ENCODE measurements at places on chromosomes 6 and 20.

GRCh38 chr6:169933839-169934698, 182.6 kb downstream of the ERMARD start:
- no peak for DNase-seq

- no peak for DNase-seq
These were observed 54.2 kb downstream of the TRAM2 start for GRCh38 chr6:52522655-52523054.

DNA sequence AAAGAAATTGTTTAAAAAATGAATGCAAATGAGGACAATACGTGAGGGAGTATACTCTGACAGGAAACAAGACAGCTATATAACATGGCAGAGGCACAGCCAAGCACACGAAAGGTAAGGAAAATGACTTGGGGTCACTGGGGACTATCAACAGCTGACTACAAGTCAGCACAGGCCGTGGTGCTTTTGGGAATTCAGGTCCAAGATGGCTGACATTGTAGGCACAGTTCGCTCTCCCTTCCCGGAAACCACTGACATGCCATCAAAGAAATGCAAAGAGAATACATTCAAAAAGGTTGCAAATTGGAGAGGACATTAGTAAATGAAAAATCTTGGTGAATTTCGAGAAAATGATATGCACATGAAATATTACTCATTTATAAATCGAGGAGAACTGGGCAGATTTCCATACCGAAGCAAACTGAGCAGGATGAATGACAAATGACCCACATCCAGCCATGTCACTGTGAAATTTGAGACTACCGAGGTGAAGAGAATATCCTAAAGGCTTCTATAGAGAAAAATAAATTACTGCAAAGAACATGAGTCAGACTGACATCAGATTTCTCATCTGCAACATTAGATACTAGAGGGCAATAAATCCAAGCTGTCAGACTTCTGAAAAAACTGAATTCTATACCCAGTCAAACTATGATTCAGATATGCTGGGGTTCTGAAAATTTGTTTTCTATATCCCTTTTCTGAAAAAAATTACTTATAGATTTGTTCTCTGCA, 391.1 kb downstream of the BTBD9 start:
- DNase-seq = no peak

- DNase-seq = no peak
These were observed 164.6 kb downstream of the ZNF217 start for GRCh38 chr20:53428996-53429395.

DNA sequence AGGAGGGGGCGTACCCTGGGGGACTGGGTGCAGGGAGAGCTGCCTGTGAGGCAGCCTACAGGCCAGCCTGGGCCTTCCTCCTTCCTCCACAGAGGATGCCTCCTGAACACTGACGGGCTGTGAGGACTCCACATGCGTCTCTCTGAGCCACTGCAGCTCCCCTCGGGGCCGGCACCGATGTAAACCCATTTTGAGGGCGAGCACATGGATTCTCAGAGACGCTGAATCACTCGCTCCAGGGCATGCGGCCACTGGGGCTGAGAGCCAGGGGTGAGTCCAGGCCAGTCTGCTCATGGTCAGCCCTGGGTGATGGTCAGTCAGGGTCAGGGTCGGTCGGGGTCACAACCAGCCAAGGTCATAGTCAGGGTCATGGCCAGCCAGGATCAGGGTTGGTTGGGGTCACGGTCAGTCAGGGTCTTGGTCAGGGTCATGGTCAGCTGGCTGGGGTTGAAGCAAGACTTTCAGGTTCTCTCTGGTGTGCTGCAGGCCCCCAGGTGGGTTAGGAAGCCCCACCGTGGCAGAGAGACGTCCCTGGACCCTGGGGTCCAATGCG, 14.7 kb upstream of the RBBP8NL start:
- DNase-seq = no peak

DNA sequence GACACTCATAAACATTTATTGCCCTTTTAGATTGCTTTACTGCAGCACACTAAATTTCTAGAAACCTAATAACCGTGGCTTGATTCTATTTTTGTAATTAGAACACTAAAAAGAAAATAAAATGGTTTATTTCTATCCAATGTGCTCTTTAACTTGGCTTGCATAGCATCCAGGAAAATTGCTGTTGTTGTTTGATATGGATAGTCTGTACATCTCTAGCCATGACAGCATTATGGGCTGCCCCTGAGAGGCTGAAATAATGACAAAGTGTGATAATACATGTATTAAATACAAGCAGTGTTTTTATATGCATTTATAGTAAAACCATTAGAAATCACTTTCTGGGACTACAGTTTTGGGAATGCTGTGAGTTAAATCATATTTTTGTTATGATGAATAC, 472.5 kb downstream of the EPM2A start:
- no peak for DNase-seq

- no peak for DNase-seq
These were observed 3.0 kb upstream of the VEGFA start for GRCh38 chr6:43766964-43767461.

- no peak for DNase-seq
These were observed 353.2 kb downstream of the BTBD3 start for GRCh38 chr20:12270863-12271262.

GRCh38 chr6:18663011-18663410, 275.9 kb downstream of the RNF144B start:
- no peak for DNase-seq

GRCh38 chr6:121835662-121836061, 400.2 kb downstream of the GJA1 start:
- no peak for DNase-seq

DNA sequence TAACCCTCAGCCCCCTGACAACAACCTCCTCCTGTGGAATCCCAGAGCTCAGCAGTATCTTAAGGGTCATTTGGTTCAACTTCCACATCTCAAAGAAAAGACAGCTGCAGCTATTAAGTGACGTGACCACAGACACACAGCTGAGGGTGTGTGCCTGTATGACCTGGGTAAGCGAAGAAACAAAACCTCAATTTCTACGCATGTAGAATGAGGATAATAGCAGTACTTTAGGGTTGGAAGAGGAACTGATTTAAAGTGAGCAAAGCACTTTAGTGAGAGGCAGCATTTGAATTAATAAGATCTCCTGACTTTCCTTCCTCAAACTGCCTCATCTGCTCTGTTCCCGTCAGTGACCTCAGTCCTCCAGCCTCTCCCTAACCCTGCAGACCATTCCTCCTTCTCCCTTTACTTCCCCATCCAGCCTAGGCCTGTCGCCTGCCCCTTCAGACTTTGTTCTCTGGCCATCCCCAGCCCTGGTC, 6.8 kb upstream of the ARMC2 start:
- no peak for DNase-seq

DNA sequence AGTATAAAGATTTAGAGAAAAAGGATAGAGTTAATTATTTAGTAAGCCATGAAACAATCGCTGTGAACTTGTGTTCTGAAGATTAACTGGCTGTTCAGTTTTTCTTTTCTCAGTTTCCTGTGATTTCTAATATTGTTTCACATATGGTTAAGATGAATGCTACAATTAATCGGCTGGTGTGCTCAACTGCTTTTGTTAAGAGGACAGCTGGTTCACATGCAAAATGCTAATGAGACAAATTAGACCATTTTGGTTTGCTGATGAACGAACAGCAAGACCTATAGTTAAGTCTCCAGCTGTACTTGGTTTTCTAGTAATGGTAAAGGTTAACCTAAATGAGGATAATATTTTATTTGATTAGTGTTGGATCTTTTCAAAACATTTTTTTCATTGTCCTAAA, 10.8 kb upstream of the NHSL1 start:
- no peak for DNase-seq

- no peak for DNase-seq
These were observed 38.4 kb upstream of the HLA-G start for GRCh38 chr6:29789176-29789575.

GRCh38 chr6:17716221-17716620, 9.5 kb upstream of the NUP153 start:
- no peak for DNase-seq

DNA sequence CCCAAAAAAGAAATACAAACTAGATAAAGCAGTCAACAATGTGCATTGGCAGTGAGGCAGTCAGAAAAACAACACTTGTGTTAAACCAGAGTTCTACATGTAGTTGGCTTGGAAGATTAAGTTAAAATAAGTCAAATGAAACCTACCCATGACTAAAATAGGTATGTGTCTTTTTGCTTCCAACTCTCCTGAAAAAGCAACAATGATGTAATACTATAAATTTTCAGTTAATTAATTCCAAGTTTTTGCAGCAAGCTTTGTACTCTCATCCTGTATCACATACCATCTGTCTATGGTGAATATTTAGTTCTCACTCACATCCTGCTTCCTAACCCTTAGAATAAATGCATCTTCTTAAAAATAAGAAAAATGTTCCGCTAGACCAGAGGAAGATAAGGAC, 261.5 kb downstream of the KIF16B start:
- DNase-seq = no peak

GRCh38 chr6:107202876-107203468, 87.7 kb upstream of the BEND3 start:
- DNase-seq = no peak

- DNase-seq = no peak
These were observed 2.2 kb downstream of the RAB5IF start for GRCh38 chr20:36607586-36608387.

DNA sequence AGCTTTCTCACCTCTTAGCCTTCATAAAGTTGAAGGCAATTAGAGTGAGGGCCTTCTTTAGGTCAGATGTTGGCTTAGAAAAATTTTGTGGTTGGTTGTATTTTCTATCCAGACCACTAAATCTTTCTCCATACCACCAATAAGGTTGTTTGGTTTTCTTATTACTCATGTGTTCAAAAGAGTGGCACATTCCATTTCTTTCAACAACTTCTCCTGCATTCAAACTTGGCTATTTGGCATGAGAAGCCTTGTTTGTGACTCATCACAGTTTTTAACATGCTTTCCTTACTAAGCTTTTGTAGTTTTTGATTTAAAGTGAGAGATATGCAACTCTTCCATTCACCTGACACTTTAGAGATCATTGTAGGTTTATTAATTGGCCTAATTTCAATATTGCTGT, 949.6 kb downstream of the TBC1D32 start:
- no peak for DNase-seq
